AG08396 (cell line): ENCODE measurements at places on chromosomes 12 and 14.
A peak's percentile ranks its signal among the peaks of the same experiment; 100 is the strongest.

GRCh38 chr12:14975457-14975856 lies 2.6 kb downstream of the PDE6H start:
- no peak for DNase-seq

GRCh38 chr14:53943751-53944083 lies 12.9 kb downstream of the BMP4 start:
- no peak for DNase-seq

DNA sequence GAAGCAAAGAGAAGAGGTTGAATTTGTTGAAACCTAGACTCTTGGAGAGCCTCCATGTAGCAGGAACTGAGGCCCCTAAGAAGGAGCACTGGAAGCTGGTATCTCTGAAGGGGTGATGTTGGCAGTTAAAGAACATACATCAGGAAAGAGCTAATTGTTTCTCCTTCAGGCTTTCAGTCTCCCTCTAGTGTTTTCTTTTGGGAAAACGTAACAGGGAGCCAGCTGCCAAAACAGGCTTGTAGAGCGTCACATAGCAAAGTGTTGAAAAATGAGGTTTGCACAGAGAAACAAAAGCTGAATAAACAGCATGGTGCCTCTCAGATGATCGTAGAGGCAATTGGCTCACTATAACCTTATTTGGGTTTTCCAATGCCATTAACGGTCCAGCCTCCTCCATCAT lies 46.9 kb upstream of the CAND1 start:
- no peak for DNase-seq

DNA sequence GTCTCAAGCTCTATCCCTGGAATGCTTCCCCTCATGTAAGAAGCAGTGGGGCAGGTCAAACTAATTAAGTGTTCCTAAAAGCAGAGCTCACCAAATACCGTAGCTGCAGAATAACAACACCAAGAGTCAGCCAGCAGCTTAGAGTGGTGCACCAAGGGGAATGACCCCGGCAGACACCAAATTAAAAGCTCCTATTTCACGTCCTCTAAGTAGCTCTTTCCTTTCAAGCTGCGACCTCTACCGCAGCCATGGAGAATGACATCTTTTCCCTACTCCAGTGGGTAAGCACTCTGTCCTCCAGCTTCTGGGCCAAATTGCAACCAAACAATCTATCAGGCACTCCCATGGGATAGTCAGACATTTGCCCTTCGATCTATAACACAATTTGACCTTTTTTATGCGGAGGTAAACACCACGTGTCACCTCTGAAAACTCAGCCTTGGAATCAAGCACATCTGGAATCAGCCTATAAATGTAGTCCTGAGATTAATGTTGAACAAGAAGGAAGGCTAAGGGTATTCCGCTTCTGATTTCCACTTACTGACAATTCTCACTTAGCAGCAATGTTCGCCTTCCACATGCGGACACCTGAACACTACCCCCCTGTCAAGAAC lies 67.6 kb upstream of the CDKN3 start:
- DNase-seq: peak; percentile 63
